ENCODE measurements at places on chromosomes 1 and 21.

DNA sequence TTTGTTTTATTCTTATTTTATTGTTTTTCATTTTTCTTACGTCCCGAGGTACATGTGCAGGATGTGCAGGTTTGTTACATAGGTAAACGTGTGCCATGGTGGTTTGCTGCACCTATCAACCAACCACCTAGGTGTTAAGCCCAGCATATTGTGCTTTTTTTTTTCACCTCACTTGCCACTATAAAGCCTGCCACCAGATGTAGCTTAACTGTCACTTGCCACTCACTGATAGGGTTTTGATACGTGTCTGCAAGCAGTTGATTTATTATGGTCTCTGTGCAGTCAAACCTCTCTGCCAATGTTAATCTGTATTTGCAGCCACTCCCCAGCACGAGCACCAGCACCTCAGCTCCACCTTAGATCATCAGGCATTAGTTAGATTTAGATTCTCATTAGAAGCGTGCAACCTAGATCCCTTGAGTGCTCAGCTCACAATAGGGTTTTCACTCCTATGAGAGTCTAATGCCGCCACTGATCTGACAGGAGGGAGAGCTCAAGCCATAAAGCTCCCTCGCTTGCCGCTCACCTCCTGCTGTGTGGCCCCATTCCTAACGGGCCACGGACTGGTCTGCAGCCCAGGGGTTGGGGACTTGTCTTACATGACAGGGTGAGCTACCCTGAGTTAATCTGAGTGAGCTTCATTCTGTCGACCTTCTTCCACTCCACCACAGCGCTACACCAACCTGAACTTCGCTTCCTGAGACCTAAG is 17.9 kb upstream of the ABCG1 start:
- no peak for DNase-seq

GRCh38 chr1:66283622-66284041 is 250.3 kb upstream of the SGIP1 start:
- DNase-seq = no peak

DNA sequence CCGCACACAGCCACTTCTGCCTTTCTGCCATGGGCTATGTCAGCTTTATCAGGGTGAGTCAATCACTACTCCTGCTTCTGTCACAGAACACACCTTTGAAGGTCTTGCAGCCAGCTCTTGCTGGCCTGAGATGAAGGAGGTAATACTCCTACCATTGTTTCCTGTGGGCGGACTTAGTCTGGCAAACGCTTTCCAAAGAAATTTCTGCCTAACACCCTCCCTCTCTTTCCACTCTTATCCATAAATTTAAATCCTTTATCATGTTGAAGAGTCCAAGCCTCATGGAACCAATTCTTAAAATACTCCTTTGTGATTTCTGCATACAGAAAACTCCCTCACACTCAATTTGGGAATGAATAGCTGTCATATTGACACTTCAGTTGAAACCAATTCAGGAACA is 633.1 kb upstream of the CHRM3 start:
- no peak for DNase-seq

DNA sequence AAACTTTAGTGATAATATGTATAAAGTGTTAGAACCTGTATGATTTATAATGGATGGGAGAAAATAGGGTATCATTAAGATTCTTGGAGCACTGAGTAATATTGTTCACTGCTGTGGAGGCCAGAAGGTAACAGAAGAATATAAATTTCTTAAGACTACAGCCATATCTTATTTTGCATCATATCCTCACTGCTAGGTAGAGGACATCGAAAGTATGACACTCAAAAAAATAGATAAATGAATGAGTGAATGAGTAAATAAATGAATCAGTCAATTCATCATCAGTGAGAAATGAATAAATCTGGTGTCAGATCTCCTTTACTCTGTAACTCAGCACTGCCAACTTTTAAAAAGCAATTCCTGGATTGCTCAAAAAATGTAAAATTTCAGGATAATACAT is 33.2 kb downstream of the RGS13 start:
- DNase-seq = no peak

DNA sequence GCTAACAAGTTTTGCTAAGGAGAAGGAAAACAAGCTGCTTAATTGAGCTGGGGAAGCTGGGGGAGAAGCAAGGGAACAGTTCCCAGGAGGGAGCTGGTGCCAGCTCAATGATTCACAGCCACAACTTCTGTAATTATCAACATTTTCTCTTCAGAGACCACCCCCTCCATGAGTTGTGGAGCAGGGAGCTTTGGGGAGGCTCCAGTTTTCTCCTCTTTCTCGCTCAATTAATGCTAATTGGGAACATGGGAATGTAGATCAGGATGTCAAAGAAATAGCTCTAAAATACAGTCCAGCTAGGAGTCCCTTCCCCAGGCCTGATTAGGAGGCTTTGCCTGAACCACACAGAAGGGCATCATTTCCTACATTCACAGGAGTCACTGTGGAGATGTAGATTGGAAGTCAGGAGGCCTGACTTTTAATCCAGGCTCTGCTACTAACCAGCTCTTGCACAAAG is 12.1 kb upstream of the MNDA start:
- DNase-seq = no peak

- DNase-seq = no peak
These were observed at the start of gene TMPRSS3 for GRCh38 chr21:42395905-42396651. Gene TMPRSS3, minus strand, starts transcription at chr21:42396052. Its CDS starts 635 bp downstream, at chr21:42395417.

GRCh38 chr1:154575147-154575927 is 7.8 kb downstream of the CHRNB2 start:
- DNase-seq = no peak

DNA sequence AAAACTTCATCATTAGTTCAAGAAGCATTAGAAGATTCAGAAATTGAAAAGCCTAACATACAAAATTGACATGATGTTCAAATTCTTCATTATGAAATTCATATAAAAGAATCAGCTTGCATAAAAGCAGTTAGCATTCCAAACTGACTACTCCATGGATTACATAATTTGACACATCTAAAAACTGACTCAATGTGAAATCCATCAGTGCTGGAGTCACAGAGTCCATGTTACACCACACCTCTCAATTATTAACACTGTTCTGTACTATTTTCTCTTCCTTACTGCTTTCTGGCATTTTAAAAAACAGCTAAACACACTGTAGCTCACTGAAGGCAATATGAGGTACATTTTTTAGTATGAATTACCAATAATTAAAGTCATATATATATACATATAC is 28.0 kb downstream of the ARHGAP29 start:
- DNase-seq = no peak

DNA sequence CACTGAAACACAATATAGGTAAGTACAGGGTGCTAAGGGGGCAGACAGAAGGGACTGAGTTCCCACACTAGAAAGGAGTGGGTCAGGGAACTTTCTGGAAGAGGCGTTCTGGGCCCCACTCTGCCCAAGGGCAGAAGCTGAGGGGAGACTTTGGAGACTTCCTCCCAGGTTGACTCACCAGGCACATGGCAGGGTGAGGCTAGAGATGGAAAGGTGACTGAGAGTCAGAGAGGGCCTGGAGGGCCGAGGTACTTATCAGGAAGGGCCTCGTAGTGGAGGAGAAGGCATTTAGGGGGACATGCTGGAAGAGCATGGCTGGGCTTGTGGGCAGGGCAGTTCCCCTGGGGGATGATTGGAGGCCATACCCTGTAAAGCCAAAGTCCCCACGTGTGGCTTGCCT is 159.9 kb upstream of the JUN start:
- no peak for DNase-seq

GRCh38 chr21:18274370-18274769 is 29.7 kb downstream of the CHODL start:
- no peak for DNase-seq

GRCh38 chr1:202023001-202023433 is 12.6 kb downstream of the ELF3 start:
- no peak for DNase-seq

GRCh38 chr1:116724765-116725375 is 29.4 kb upstream of the CD2 start:
- no peak for DNase-seq

DNA sequence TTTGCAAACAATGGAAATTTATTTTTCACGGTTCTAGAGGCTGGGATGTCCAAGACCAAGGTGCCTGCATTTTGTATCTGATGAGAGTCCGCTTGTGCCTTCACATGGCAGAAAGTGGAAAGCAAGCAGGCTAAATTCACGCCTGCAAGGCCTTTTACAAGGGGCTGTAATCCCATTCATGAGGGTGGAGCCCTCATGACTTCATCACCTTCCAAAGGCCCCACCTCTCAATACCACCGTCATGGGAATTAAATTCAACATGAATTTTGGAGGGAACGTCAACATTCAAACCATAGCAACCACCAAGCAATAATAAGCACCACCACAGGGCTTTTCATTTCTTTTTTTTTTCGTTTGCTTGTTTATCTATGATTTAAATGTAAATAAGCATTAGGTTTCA is 115.3 kb downstream of the C1orf21 start:
- no peak for DNase-seq

- no peak for DNase-seq
These were observed 5.3 kb downstream of the SLAMF7 start for GRCh38 chr1:160744199-160744851.

DNA sequence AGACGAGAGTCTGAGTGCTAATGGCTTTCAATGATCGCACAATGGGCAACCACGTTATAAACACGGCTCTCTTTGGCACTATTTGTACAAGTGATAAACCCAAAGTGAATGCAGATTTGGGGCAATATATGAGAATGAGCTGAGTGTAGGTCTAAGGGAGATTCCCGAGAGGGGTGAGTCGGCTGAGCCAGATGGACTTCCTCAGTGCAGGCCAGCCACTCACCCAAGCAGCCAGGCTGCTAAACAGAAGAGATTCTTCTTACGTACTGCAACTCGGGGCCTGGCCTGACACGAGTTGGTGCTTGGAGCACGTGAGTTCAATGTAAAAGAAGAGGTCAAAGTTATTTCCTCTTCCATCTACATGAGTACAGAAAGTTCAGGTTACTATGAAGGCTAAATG is 6.2 kb upstream of the MIXL1 start:
- DNase-seq = no peak

DNA sequence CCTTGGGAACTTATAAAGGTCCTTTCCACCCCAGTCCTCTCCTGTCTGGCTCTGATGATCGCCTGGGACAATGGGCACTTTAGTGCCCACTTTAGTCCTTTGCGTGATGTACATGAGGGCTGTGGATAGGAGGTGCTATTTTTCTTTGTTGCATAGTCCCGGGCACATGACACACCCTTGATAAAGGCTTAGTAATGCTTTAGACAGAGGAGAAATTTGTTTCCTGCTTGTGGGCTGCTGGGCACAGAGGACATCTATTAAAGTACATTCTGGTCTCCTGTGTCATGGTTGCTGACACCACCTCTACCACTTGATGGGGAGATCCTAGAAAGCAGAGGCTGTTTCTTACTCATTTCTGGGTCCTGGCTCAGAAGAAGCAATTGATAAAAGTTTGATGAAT is 5.4 kb upstream of the KNCN start:
- DNase-seq = no peak

- no peak for DNase-seq
These were observed 96.9 kb upstream of the AKT3 start for GRCh38 chr1:243946946-243947345.

- no peak for DNase-seq
These were observed 243.0 kb downstream of the PDE4B start for GRCh38 chr1:66035616-66036245.

DNA sequence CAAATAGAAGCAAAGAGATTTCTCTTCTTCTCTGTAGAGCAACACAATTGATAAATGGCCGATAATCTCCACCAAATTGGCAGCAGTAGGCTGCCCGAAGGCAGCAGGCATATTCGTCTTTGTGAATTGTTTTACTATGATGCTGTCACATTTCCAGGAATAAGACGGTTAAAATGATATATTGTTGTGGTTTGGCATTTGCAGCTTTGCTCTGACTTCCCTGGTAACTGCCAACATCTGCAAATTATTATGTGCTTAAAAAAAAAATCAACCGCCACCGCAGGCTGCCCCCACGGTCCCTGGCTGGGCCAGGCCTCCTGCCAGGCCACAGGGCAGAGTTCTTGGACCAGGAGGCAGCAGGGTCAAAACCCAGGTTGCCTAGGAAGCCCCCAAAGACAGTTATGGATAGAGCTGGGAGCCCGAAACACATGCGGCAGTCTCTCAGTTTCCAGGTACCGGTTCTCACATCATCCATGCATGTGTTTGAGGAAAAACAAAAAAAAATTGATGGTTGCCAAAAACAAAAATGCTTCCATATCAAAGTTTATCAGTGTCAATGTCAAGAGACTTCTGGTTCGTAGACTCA is 179.3 kb downstream of the ETS2 start:
- DNase-seq = peak; percentile 92

GRCh38 chr1:205925736-205926135 is 17.5 kb downstream of the SLC26A9 start:
- no peak for DNase-seq

DNA sequence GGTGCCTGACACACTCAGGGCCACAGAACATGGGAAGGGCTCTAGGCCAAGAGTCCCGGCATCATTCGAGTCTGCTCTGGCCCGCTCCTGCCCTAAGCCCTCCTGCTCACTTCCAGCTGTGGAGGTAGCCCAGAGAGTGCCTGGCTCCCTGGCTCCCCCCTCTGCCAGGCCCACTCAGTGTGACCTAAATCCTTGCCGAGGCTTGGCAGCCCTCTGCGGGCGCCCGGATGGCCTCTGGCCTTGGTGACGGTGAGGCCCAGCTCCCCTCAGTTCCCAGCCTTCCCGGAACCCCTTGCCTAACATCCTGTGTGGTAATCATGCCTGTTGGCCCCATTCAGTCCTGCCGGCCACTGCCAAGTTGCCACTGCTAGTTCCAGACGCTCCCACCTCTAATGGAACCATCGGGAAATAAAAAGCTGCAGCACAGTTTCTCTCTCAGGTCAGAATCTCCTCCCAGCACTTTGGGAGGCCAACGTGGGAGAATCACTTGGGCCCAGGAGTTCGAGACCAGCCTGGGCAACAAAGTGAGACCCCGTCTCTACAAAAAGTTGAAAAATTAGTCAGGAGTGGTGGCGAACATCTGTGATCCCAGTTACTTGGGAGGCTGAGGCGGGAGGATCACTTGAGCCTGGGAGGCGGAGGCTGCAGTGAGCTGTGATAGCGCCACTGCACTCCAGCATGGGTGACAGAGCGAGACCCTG is 1.2 kb upstream of the H6PD start:
- DNase-seq = no peak

DNA sequence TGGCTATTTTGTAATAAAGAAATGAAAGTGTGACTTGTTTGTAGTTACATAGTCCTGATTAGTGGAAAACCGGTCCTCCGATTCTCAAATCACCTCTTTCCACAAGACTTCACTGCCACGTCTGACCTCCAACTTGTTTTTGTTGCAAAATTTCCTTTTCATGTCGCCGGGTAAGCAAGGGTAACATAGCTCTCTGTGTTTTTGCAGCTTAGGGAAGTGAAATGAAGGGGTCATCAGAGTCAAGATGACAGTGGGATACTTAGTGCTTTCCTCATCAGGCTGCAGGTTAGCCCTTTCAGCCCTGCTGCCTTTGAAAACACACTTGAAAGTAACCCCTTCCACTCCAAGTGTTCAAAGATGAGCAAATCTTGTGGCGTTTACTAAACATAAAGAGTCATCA is 217.9 kb downstream of the USP25 start:
- DNase-seq = no peak

GRCh38 chr1:109570414-109570813 is 22.0 kb downstream of the GNAI3 start:
- DNase-seq = no peak

GRCh38 chr1:155168456-155169210 is 4.5 kb downstream of the KRTCAP2 start:
- no peak for DNase-seq
